Hematopoietic multipotent progenitor cell treated with erythropoietin and hydrocortisone succinate and interleukin-3 and kit ligand, for 15 days (in vitro differentiated cells): ENCODE measurements at places on chromosomes 2 and 18.

- no peak for DNase-seq
These were observed 83.5 kb upstream of the RANBP2 start for GRCh38 chr2:108635630-108636354.

- DNase-seq = no peak
These were observed 156.3 kb downstream of the IRS1 start for GRCh38 chr2:226643030-226643945.

- DNase-seq = no peak
These were observed 63.5 kb upstream of the RASGRP3 start for GRCh38 chr2:33412920-33413319.

- no peak for DNase-seq
These were observed 229.7 kb downstream of the KLHL29 start for GRCh38 chr2:23614701-23615100.

DNA sequence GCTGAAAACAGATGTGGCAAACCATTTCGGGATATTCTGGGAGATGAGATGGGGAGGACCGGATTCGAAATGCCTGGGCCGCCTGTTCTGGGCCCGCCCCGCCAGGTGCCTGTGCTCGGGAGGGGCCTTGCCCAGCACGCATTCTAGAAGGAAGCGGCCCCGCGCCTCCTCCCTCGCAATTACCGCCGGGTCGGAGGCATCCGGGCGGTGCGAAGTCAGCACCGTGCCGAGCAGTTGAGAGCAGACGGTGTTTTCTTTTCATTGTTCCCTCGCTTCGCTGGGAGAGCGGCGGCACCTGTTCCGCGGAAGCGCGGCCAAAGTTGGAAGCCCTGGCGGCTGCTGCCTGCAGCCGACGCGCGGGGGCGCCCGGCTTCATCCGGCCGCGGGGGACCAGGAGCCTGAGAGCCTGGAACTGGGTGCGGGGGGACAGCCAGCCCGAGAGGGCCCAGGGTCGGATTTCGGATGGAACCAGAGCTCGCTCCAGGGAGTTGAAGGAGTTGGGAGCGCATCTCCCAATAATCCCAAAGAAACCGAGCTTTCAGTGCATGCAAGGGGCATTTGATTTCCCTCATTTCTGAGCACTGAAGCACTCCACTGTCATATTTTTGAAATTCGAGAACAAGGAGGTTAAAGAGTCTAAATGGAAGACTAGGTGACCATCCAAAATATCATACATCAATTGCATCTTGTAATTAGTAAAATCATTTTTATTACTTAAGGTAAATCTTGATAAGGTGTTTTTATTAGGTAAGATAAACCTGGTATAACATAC, 241.8 kb upstream of the RAB12 start:
- DNase-seq = no peak

GRCh38 chr18:24629921-24630320, 169.5 kb downstream of the HRH4 start:
- no peak for DNase-seq

DNA sequence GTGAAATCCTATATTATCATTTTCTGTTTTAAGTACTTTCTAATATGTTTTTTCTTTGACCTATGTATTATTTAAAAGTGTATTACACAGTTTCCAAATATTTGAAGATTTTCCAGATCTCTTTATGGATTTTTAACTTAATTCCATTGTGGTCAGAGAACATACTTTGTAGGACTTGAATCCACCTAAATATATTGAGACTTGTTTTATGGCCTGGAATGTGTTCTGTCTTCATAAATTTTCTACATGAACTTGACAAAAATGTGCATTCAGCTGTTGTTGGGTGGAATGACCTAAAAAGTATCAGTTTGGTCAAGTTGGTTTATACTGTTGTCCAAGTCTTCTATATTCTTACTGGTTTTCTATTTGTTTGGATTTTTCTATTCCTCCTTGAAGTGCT, 33.8 kb upstream of the TMEM247 start:
- no peak for DNase-seq

GRCh38 chr18:70663141-70663540, 374.3 kb downstream of the SOCS6 start:
- DNase-seq = no peak

DNA sequence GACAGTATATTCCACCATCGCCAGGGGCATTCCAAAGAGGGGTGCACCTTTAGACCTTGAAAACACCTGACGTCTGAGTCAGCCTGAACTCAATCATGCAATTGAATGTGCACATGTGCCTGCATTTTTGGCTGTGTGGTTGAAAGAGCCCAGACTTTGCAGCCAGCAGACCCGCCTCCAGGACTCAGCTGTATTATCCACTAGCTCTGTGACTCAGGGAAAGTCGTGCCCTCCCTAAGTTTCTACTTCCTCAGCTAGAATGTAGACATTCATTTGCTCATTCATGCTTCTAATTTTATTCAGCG, 94.2 kb downstream of the LRRC30 start:
- no peak for DNase-seq

DNA sequence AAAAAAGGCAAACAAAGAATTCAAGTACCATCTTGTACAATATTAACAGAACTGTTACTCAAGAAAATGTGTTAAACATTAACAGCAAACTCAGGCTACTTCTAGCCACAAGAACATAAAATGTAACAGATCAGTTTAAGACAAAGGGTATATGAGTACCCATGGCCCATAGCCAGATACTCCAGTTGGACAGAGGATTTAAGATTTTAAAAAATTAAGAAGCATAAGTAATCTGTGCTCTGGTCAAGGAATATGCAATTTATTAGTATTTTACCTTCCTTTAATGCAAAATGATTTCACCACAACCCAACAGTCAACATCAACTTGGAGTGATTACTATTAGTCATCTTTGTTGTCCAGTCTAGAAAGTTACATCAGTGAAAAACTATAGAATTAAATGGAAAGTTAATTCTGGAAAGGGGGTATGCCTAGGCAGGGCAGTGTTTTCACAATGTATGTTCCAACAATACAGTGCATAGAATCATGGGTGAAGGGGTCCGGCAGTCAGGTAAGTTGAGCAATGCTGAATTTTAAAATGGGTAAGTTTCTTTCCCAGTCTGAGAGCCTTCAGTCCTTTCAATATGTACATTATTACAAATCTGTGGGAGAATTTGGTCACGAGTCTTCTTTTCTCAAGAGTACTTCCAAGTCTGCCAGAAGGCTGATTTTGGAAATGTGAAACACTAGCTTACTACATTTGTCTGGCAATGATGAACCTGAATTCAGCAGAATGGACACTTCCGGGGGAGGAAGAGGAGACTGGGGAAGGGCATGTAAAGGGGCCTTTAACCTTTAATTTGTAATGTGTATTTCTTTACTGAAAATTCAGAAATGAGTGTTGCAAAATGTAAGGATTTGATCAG, 34.5 kb downstream of the SFT2D3 start:
- no peak for DNase-seq

GRCh38 chr2:25371253-25372241, 29.8 kb upstream of the DNMT3A start:
- no peak for DNase-seq

DNA sequence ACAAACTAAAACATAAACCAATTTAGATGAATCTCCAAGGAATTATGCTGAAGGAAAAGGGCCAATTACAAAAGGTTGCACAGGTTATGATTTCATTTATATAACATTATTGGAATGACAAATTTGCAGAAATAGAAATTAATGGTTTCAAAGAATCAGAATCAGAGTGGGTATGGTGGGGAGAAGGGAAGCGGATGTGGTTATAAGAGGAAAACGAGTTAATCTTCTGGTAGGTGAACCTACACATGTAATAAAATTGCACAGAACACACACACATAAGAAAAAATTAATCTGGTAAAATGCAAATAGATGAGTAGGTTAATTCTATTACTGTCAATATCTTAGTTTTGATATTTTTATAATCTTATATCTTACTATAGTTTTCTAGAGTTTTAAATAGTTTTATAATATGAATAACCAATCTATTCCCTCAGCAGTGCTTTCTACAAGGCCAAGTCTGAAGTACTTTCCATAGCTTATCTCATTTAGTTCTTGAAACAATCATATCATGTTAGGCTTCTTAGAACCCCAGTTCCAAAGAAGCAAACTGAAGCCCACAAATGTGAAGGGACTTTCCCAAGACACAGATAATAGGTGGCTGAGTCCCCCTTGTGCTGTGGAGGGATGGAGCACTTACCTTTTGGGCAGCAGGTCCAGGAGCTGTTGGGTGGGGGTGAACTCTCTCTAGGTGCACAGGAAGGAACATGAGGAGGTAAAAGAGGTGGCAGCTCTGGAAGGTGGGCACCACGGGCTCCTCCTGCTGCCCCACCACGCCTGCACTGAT, 31.5 kb downstream of the ZNF519 start:
- no peak for DNase-seq

DNA sequence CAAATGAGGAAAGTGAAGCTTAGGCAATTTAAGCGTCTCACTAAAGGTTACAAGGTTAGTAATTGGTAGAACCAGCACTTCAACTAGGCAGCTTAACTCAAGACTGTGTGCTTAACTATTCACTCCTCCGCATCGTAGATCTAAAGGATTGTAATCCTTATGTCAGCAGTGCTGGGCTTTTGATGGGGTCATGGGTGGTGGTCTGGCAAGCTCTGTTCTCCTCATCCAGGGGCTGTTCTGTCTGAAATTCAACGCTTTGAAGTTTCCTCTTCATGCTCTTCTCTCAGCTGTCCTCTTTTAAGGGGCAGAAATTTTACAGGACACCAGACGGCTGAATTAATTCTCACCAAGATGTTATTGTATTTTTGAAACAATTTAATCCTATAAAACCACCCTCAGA, 165.5 kb upstream of the FAM98A start:
- no peak for DNase-seq

DNA sequence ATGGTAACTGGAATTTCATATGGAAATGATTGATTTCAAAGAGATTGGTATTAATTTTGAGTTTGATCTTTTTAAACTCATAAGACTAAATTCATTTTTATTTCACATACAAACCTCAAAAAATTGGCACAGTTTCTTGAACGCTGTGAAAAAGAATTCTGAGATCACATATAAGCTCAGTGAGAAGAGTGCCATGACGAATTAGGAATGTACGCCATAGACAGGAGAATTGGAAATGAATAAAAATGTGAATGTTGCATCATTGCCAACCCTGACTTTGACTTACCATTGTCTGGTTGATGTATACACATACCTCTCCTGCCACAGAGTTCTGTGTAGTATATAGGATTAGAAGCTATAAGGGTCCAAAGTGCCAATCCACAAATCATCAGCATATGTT, 290.4 kb upstream of the ZC3H15 start:
- DNase-seq = no peak

DNA sequence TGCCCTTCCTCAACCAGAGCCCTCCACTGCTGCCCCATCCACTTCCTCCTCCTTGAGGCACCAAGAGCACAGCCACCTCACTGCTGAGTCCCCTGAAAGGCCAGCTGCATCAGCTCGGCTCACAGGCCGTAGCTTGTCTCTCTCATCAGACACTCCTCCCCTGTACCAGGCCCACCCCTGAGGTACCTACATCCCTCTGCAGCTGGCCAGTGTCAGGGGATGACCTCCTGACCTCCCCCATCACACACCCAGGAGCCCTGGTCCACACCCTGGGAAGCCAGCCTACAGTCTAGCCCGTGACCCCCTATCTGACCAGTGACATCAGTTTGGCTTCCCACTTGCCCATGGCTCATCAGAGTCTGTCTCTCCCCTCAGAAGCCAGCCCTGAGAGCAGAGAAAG, 205.6 kb downstream of the TNS1 start:
- DNase-seq = no peak

DNA sequence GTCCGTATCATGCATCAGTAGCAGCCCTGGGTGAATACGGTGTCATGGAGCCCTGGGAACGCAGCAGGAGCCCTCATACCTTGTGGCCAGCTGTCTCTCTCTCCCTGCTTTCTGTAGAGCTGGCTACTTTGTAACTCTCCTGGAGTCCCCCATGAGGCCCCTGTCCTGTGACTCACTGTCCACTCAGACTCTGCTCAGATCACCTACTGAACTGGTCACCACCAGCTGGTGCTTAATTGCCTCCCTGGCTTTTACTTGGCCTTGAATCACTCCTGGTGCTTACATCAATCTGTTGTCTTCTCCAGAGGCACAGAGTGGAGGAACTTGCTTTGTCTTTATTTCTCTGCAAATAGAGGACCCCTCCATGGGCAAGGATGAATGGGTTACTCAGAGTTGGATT, 172.7 kb downstream of the HRH4 start:
- DNase-seq = no peak

DNA sequence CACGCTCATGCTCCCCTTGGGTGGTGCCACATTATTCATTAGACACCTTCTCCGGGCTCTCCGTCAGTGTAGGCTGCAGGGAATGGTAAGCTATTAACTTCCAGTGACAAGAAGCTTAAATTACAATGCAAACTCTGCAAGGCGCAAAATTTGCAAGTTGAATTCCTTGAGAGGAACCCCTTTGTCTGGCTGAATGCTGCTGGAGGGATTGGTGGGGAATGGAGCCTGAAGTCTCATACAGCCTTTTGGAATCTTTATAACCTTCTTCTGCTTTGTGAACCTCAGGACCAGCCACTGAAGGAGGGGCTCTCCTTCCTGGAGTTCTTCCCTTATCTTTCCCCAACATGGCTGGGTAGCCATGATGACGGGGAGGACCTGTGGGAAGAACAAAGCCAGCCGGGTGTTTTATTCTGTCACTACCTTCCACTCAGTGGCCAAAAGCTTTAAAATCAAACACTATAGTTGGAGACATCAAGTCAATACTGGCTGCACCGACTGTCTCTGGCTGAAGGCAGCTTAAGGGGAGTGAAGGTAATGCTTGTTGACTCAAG, 220.9 kb upstream of the EPHA4 start:
- DNase-seq = no peak

GRCh38 chr18:23182606-23183005, 47.3 kb downstream of the CABLES1 start:
- no peak for DNase-seq

- no peak for DNase-seq
These were observed 72.9 kb downstream of the CCBE1 start for GRCh38 chr18:59624369-59624765.

DNA sequence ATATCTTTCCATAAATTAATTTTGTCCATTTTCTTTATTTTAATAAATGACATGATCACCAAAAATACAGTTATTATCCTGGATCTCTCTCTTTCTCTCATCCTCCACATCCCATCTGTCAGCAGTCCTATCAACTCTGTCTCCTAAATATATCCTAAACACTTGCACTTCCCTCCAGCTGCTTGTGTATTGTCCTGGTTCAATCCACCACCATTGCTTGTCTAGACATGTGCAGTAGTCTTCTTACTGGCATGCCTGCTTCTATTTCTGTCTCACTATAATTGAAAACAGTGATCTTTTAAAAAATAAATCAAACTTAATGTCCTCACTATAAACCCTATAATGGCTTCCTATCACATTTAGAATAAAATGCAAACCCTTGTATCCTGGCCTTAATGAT, 2168.6 kb upstream of the PIK3C3 start:
- DNase-seq = no peak

- DNase-seq = no peak
These were observed 678.9 kb downstream of the ARHGAP15 start for GRCh38 chr2:143808166-143808565.

- DNase-seq = no peak
These were observed 12.7 kb upstream of the ANXA4 start for GRCh38 chr2:69729266-69729665.

GRCh38 chr18:57439609-57439968, 4.4 kb downstream of the ONECUT2 start:
- DNase-seq = no peak

GRCh38 chr2:238383743-238384380, 42.9 kb upstream of the ASB1 start:
- no peak for DNase-seq
